ENCODE measurements at places on chromosomes 7 and 10. TPM values are rescaled to one million over a fixed set of nuclear protein-coding genes. Genes with fewer than 3 reads are reported as not detected.
A peak's percentile ranks its signal among the peaks of the same experiment; 100 is the strongest.

DNA sequence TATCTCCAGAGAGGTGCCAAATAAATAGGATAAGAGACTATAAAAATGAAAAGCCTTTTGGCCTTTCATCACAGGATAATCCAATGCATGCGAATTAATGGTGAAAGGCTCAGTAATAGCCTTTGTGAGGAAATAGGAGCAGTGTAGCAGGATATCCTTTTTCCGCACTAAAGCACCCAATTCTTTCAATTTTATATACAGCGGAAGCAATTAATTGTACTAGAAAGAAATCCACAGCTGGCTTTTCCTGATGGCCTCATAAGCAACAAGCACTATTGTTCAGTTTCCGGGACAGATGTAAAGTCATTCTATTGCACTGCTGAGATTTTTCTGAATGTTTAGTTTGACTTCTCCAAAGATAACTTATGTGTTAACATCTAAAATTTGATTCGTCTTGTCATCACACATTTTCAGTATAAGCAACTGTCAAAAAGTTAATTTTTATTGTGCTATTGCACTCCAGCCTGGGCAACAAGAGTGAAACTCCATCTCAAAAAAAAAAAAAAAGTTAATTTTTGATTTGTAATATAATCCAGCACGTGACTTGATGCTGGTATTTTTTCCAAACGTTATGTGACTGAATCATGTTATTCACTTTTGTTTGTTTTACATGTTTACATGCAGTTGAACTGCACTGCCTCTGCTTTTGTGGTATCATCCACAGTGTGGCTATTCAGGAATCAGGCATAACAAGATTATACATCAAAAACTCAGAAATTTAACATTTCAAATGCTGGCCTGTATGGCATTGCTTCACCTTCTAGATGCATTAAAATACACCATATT lies 8.4 kb upstream of the BMPR1A start:
- no peak for DNase-seq

DNA sequence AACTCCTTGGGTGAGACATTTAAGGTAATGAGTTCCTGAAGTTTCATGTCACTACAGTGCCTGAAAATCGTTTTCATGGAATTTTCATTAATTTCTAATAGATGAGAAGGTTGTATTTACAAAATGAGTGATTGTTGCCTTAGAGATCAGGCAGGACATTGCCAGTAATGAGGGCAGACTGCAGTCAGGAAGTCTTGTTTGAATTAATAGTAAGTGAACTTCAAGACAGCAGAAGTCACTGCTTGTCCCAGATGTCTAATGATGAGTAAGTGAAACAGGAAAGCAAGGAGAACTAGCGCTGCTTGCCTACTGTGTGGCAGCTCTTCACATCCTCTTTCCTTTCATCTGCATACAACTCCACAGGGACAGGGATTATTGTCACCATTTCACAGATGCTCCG lies 237.4 kb downstream of the BAMBI start:
- DNase-seq, result no peak

- DNase-seq, result peak; percentile 21
These were observed 10.5 kb upstream of the GIMAP8 start for GRCh38 chr7:150439967-150440366.

- no peak for DNase-seq
These were observed 15.3 kb upstream of the ADAM22 start for GRCh38 chr7:87918740-87919139.

Gene ZKSCAN5
- total RNA-seq, result 17.7 TPM

Gene C1GALT1
- total RNA-seq, result 13.9 TPM

GRCh38 chr7:24498439-24498838 lies 74.8 kb upstream of the PALS2 start:
- DNase-seq, result no peak

GRCh38 chr10:62043421-62044021 lies 142.0 kb downstream of the ARID5B start:
- peak; percentile 62 for DNase-seq

DNA sequence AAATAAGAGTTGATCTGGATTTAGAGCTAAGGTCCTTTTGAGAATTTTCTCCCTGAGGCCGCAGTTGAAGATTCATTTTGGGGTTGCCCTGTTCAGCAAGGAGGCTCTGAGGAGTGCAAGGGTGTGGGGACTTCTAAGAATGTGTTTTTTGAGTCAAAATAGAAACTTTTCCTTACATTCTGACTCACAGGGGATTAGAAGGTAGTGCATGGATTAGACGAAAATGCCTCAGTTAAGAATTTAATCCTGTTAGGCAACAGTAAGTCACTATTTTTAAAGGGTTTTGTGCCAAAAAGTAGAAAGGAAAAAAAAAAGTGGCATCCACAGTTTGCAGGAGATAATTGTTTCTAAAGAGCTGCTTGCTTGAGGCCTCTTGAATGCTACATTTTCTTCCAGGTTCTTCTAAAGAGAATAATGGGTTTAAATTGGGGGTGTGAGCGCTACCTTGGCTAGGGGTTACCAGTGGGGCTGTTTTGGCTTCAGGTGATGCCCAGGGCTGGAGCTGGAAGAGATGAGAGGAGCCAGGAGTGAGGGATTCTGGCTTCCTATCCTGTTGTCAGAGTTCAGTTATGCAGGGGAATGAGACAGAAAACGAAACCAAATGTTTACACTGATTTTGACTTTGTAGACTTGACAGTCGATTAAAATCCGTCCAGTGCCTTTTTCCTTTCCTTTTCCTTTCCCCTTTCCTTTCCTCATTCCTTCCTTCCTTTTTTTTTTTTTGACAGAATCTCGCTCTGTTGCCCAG lies 52.9 kb downstream of the BAMBI start:
- DNase-seq, result peak; percentile 91
